Posterior vena cava (tissue), 2 donors: ENCODE measurements at places on chromosomes 4 and X.
A peak's percentile ranks its signal among the peaks of the same experiment; 100 is the strongest.

GRCh38 chrX:12919620-12920019, 13.2 kb downstream of the TLR8 start:
- no peak for DNase-seq

DNA sequence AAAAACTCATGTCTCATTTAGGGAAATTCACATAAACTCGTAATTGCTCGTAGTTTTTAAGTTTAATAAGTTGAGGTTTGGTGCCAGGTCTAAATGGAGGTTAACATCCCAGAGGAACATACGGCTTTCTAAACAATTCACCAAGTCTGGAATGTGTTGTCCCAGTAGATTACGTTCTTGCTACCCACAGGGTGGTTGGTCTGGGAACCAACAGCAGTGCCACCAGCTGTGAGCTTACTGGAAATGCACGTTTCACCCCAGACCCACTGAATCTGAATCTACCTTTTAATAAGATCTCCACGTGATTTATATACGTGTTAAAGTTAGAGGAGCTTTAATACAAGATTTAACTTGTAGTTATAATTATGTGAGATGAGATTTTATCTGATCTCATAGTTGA, 134.3 kb downstream of the BMPR1B start:
- no peak for DNase-seq

- DNase-seq, result no peak
These were observed 193.1 kb upstream of the CPEB2 start for GRCh38 chr4:14809203-14809602.

DNA sequence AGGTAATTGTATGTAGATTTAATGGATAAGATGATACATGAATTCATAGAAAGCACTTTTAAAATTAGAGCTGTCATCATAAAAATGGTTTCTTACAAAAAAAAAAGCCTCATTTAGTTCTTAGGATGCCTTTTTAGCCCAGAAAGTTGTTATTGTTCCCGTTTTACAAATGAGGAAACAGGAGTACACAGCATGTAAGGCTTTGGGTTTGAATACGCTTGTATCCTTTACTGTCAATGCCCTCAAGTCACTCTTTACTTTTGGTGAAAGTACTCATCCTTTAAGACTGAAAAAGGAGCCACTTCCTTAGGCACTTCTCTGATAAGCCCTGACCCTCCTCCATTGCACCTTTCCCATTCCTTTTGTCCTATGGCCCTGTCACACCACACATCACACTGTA, 4.9 kb downstream of the EREG start:
- no peak for DNase-seq

GRCh38 chr4:175813204-175813603, 1.1 kb upstream of the GPM6A start:
- DNase-seq, result no peak

GRCh38 chrX:40168480-40169011, 70.8 kb upstream of the BCOR start:
- DNase-seq, result peak; percentile 44

DNA sequence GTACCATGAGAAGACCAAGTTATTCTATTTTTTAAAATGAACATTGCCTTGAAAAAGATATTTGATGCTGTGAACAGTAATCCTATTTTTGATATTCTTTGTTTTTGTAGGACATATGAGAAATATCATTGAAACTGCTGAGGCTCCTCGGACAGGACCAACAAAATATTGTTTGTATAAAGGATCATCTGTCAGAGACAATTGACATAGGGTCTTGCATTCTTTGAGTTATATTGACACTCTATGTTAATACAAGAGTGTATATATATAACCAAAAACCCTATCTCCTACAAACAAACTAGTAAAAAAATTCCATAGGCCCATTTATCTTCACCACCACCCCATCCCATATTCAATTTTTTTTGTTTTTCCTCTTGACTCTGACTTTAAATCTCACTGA, 222.7 kb downstream of the DACH2 start:
- no peak for DNase-seq

- DNase-seq, result no peak
These were observed 175.4 kb downstream of the SH3BGRL start for GRCh38 chrX:81377329-81377728.

DNA sequence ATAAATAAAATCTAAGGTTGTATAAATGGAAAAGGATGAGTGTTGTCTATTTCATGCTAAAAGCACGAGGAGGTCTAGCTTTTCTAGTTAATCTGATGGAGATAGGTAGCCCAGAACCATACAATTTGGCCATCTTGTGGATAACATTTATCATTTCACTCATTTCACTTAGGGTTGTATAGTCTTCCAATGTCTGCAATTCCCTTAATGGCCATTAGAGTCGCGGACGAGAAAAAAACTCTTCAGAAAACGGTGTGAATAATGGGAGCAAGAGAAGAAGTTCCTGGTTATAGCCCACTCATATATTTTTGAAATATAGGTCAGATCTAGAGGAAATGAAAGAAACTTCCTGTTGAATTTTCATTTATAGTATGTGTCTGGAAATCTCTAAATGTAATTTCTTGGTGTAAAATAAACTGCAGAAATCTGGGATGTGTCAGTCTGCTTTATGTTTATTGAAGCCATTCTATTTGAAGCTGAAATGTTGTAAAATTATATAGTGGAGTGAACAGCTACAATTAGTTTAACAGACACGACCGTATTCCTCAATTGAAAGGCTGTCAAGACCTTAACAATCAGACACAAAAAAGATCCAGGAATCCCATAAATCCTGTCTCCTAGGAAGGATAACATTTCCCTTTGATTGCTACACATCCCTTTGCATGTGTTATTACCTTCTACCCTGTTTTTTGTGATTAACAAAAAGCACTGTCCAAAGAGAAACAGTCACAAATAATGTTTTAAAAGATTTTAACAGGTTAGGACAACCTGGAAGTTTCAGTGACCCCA, 47.7 kb upstream of the MGST2 start:
- no peak for DNase-seq

- no peak for DNase-seq
These were observed 83.2 kb downstream of the CPE start for GRCh38 chr4:165462009-165462408.

- no peak for DNase-seq
These were observed 127.3 kb upstream of the WDR1 start for GRCh38 chr4:10243856-10244255.

DNA sequence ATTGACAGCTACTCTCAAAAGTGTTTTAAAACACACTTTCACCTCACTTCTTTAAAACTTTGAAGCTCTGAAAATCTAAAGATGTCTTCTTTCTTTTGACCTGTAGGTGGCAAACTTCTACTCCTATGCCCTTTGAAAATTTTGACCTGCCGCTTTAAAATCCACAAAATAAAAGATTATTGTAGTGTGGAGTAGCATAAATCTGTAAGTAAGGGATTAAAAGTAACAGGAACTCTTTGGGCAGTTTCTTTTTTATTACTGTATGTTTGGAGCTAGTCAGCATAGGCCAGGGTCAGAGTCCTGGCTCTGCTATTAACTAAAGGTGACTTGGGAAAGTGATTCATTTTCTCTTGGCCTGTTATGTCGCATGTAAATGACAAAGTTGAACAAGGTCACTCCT, 25.5 kb downstream of the BBS12 start:
- DNase-seq, result no peak

- no peak for DNase-seq
These were observed 1028.4 kb upstream of the INTU start for GRCh38 chr4:126604268-126604867.

DNA sequence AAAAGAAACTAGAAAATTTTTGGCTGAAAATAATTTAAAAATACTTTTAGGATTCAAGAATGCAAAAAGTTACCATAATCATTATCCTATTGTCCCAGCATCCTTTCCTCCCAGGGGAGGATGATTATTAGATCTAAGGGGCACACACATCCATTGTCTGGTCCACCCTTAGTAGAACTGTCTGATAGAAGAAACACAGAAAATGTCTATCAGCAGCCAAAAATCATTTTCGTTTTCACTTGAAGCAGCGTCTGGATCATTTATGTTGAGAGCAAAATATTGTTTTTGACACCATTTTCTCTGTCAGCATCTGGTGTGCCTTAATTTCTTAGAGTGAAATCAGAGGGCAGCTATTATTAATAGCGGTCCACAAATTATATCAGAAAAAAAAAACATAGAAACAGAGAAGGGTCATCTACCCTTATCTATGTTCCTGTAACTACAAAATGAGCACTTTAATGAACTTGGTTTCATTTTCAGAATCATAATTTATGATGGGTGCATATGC, 446.3 kb downstream of the TRAM1L1 start:
- DNase-seq, result no peak

- no peak for DNase-seq
These were observed 47.5 kb downstream of the SORCS2 start for GRCh38 chr4:7239844-7240243.

DNA sequence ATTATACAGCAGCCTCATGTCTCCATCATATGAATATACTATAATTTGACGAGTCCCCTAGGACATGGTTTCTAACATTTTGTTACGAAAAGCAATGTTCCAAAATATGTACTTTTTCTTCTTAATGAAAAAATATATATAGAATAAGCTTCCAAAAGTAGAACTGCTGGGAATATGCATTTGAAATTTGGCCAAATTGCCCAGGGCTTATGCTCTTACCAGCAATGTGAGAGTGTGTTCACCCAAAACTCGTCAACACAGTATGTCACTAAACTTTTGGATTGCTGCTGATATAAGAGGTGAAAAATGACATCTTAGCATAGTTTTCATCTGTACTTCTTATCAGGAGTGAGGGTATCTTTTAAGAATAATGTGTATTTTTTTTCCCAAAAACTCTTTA, 64.6 kb upstream of the STIM2 start:
- no peak for DNase-seq

- no peak for DNase-seq
These were observed 35.3 kb downstream of the SHROOM2 start for GRCh38 chrX:9821572-9821971.

GRCh38 chr4:121457278-121457875, 76.6 kb upstream of the QRFPR start:
- no peak for DNase-seq

DNA sequence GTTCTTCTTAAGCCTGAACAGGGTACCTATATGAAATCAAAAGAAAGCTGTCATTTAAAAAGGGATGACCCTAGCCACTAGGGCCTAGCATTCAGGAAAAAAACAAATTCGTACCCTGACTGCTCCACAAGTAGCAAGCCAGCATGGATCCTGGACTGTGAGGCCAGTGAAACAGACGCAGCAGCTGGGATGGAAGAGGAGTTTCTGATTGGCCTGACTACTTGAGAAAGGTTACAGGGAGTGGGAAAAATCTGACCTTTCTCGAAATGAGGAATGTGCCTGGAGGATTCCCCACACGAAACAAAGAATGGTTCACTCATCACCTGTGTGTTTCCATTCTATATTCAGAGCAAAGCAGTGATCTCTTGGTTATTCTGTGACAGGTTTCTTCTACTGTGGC, 87.6 kb upstream of the JADE1 start:
- no peak for DNase-seq

- DNase-seq, result peak; percentile 80
These were observed 75.5 kb upstream of the ADRA2C start for GRCh38 chr4:3690551-3691152.

- DNase-seq, result no peak
These were observed 2.0 kb upstream of the TEC start for GRCh38 chr4:48271626-48272025.

DNA sequence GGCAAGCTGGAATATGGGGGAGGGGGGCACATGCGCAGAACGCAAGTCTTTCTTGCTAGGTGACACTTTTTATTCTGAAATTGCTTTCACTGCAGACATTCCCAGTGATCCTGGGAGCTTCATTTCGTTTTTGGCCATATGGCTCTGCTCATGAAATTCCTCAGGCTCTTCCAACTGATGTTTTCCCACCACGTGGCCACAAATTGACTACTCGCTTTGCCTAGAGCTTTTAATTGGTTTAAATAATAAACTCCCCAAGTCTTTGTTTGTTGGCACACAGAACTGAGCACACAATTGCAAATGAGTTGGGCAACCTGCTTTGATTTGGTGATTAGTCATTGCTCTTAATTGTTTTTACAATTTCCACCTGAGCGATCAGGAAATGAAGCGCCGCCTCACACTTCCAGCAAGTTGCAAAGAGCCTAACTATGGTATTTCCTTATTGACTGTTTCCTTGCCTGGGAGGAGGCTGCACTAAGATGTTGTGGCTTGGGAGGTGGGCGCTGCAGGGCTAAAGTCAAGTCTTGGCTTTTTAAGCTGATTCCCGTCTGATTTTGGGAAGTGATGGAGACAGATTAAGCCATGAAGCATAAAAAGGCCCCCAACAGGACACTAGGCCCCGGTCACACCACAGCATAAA, 282.5 kb downstream of the ZIC3 start:
- no peak for DNase-seq

- no peak for DNase-seq
These were observed 61.1 kb downstream of the IQCM start for GRCh38 chr4:149754526-149754925.

GRCh38 chr4:8391972-8392371, 48.6 kb downstream of the ACOX3 start:
- DNase-seq, result no peak

- DNase-seq, result no peak
These were observed 233.8 kb downstream of the FSTL5 start for GRCh38 chr4:161929956-161930355.

- DNase-seq, result no peak
These were observed 682.3 kb upstream of the GRID2 start for GRCh38 chr4:91621446-91621845.

- DNase-seq, result no peak
These were observed 2.8 kb downstream of the KIT start for GRCh38 chr4:54660591-54660990.

DNA sequence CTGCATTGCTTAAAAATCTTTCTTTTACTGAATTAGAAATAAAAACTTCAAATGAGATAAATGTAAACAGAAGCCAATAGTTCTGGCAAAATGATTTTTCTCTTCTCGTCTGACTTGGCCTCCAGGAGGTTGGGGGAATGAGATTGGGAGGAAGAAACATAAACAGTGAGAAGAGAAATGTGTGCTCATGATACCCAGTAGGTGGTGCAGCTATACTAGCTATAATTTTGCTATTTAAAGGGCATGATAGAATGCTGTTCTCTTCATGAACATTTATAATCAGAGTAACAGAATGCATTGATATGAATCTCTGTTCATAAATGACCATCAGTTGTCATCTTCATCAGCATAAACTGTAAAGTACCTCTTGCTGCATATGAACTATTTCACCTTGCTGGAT, 85.5 kb downstream of the TACR3 start:
- no peak for DNase-seq

- DNase-seq, result no peak
These were observed 531.0 kb upstream of the ZFP42 start for GRCh38 chr4:187464573-187464972.

GRCh38 chr4:31183256-31183655, 463.1 kb downstream of the PCDH7 start:
- DNase-seq, result no peak

DNA sequence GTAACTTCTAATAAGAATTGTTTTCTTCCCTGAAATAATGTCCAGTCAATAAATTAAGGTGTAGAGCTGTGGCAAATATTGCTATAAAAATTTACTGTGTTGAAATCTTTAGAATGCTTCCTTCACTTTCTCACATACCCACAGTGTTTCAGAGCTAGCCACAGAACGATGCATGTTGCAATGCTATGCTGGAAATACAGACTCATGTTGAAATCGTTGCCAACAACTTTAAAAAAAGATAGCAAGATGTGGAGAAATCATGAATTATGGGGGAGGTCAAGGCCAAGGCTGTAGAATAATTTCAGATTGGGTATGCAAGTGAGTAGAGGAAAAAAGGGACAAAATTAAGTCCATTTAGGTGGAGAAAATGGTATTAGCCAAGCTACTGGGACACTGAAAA, 204.8 kb downstream of the VEGFC start:
- DNase-seq, result no peak
